ENCODE measurements at places on chromosomes 3 and 15.

GRCh38 chr3:21750831-21751391, at the start of gene ZNF385D:
TSS of gene ZNF385D (minus strand) at chr3:21751210. CDS start at chr3:21750916, 294 bp downstream.
- peak; percentile 33 for DNase-seq

GRCh38 chr3:155919728-155920127, 49.3 kb downstream of the GMPS start:
- no peak for DNase-seq

DNA sequence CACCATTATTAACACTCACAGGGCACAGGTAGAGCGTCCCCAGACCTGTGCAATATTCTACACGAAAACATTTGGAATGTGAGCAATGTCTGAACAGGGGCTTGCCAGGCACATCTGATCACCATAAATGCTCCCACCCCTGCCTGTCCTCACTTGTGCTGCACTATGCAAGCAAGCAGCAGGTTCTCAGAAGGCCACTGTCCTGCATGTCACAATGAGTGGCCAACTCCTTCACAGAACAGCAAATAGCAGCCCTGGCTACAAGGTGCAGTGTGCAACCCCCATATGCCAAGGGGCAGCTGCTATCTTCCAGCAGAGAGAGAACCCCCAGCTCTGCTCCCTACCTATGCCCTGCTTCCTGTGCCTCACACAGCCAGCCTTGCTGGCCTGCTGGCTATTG, 32.6 kb downstream of the SEC22C start:
- DNase-seq: no peak

- DNase-seq: no peak
Observed at GRCh38 chr15:75054172-75054897, 30.9 kb downstream of the PPCDC start.

- DNase-seq: no peak
Observed at GRCh38 chr15:67033012-67033411, 32.4 kb upstream of the SMAD3 start.

- peak; percentile 39 for DNase-seq
Observed at GRCh38 chr3:129161860-129162271, 1.0 kb upstream of the ISY1 start.

DNA sequence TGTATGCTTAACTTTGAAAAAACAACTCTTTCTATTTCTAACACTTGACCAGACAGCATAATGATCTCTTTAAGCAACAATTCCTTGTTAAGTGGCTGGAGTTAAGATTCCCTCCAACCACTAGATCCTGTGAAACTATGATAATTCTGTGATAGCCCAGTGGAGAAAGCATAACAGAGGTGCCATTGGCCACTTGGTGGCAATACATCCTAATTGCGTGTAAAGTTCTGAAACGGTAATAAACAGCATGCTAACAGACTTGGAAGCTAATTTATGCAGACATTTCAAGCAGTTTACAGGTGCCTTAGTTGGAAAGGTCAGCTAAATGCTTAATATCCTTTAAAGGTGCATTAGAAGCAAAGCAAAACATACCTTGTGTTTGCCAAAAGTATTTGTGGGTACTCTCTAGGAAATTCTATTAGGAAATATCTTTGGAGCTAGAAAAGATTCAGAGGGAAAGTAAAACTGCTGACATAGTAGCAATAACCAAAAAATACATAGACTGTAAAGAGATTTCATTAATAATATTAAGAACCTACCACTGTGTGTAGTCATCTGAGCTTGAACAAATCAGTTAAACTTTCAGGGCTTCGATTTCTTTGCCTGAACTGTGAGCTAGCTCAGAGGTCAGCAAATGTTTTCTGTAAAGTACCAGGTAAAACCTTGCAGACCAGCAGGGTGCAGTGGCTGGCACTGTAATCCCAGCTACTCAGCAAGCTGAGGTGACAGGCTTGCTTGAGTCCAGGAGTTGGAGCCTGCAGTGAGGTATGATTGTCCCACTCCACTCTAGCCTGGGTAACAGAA, 19.0 kb upstream of the CSTA start:
- DNase-seq: no peak

DNA sequence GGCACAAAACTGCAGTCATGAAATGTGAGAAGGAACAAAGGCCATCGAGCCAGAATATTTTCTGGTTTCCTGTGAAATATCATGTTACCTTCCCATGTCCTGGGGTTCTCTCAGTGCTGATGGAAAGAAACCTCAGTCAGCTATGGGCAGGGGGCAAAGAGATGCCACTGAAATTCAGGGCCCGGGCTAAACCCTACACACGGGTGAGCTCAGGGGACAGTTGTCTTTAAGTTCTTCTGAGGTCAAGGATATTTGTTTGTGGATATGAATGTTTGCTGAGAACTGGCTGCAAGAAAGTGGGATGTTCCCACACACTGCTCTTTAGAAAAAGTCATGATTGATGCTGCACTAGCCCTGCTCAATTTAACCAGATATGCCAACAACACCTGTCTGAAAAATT, 187.2 kb downstream of the MEX3B start:
- DNase-seq: no peak

GRCh38 chr3:6862880-6863195, 1.9 kb downstream of the GRM7 start:
- DNase-seq: no peak

DNA sequence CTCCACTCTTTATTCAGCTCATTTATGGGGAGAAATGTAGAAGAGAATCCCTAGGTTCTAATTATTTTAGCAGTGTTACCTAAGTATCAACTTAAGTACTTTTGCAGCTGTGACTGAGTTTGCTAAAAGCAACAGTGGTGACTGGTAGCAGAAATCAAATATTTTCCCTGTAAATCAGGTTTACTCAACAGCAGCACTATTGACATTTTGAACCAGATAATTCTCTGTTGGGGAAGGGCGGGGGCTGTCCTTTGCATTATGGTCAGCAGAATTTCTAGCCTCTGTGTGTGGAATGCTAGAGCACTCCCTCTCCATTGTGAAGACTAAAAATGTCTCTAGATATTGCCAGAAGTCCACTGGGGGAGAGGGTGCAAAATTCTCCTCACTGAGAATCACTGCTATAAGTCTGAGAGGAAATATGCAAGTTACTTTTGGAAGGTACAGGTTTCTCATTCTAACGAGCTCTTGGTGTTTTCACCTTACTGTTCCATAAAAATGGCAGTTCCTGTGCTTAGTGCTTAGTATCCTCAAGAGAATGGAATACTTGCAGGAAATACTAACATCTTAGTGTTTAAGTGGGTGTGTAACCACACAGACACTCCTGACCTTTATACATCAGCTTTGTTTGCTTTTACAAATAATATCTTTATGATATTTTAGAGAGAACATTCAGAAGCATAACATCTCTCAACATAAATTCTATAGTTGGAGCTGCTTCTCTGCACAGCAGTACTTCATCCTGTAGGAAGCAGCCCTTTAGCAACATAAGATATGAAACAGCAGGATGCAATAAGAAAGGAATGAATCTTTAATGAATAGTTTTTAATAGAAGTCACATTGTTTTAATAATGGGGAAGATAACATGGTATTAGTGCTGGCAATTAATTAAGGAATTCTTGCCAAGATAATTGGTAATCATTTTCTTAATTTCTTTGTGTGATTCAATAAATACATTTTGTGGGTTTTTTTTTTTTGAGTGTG, 246.5 kb upstream of the GOLIM4 start:
- DNase-seq: no peak

GRCh38 chr15:72068856-72069255, 49.1 kb downstream of the MYO9A start:
- no peak for DNase-seq

DNA sequence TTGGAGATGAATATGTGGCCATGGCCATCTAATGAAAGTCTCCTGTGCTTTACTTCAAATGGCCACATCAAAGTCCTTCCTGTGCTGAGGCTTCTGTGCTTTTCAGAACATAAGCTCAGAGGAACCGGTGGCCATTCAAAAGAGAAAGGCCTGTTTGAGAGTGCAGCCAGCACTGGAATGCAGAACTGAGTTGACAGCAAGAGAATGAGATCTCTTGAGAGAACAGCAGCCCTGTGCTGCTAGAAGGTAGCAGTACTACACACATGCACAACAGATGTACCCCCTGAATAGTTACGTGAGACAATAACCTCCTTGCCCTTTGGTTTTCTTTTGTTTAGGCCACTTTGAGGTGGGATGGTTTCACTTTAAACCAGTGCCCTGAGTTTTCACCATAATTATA, 292.5 kb downstream of the PTPRG start:
- no peak for DNase-seq

- no peak for DNase-seq
Observed at GRCh38 chr15:92910451-92910850, 10.3 kb downstream of the CHD2 start.

DNA sequence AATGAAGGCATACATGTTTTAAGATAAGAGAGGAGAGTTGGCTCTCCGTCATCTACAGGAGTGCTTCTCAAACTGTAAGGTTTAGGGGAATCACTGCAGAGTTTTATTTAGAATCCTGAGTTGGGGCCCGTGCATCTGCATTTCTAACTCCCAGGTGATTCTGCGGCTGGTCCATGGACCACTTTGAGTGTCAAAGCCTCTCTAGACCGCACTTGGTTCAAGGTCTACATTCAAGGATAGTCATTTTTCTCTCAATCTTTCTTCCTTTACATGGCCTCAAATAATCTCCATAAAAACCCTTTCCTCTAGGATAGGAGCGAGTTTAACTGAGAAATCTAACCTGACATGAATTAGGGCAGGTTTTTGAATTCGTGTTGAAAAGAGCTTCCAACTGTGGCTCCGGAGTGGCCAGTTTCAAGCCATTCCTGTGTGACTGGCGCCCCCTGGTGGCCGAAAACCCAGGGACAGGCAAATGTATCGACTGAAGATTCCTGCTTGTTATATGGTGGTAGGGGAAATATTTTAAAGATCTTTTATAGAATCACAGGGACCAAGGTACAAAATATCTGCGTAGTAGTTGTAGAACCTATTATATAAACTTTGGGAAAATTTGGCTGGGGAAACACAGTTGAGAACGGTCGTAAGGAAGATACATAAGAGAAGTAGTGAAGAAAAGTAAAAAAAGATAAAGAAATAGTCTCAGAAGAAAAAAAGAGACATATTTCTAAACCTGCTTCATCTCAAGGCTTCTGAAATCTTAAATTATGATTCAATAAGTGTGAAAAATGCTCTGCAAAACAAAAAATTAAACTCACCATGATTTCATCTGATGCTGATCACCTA, 11.9 kb downstream of the GABRR3 start:
- peak; percentile 61 for DNase-seq

GRCh38 chr15:67232591-67232990, 21.9 kb downstream of the AAGAB start:
- DNase-seq: no peak

DNA sequence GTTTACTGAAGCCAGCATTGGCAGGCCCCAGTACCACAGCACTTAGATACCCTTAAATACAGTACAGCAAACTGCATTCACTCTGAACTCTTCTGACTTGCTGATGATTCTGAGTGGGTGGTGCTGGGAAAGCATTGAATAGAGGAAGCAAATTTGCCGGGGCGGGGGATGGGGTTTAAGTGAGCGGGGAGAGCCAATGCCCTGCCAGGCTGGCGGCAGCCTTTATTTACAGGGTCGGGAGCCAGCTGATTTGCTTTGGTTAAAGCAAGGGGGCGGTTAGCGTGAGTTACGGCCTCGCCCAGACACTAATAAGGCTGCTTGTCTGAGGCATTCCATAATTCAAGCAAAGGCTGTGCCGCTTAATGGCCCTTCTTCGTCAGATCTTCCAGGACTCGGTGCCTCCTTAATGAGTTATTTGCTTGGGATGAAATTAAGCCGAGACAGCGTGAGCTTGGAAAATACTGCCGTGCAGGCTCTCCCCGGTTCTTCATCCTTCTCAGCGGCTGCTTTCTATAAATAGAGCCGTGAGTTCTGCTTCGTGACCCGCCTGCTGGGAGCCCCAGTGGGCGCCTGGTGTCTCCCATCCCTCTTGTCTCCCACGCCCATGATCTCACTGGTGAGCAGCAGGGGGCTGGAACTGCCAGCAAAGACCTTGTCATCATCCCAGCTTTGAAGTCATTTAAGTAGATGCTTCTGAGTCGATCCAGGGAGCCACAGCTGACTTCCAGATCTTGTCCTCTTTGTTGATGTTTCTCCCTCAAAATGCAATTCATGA, 25.8 kb downstream of the SPSB4 start:
- peak; percentile 53 for DNase-seq

- DNase-seq: no peak
Observed at GRCh38 chr15:73687351-73687750, 3.2 kb downstream of the CD276 start.

DNA sequence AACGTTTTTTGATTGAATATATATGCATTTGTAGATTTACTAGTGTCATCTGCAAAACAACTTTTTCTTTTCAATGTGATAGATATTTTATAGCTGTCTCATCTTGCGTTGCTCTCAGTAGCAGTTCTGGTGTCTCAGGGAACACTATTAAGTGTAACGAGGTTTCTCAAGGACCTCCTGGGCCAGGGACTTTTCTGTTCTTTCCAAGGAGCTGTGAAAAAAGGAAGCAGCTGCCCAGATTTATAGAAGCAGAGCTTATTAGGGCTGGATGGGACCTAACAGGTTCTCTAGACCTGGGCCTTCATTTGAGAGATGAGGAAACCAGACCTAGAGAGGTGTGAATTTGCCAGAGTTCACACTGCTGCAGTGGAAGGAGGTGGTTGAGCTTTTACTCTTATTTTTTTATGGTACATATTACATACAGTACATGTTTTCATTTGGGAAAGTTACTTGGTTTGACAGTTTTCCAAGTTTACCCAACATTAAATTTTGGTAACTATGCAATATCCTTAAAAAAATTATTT, 16.1 kb downstream of the MAP2K1 start:
- DNase-seq: no peak

GRCh38 chr15:42133886-42134502, 22.4 kb downstream of the PLA2G4F start:
- DNase-seq: peak; percentile 23

DNA sequence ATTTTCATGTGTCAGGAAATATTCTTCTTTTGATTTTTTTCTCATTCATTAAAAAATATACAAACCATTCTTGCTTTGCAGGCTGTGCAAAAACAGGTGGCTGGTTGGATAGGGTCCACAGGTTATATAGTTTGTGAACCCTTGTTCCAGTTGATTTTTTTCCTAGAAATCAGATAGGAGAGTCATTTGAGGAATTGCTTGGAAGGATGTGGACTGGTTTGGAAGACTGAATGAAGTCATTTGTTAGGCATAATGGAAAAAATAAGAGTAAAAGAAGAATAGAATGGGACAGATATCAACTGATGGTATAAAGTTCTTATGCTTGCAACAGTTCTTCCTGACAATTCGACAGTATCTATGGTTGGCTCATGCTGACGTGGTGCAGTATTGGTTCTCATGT, 189.4 kb downstream of the PTPRG start:
- no peak for DNase-seq

GRCh38 chr3:100978011-100978659, 15.1 kb downstream of the ABI3BP start:
- DNase-seq: no peak

- DNase-seq: no peak
Observed at GRCh38 chr3:110436209-110436608, 635.4 kb upstream of the NECTIN3 start.

All from A172 (cell line).